ENCODE measurements at places on chromosomes 16 and 17. TPM values are rescaled to one million over a fixed set of nuclear protein-coding genes. Genes with fewer than 3 reads are reported as not detected.

DNA sequence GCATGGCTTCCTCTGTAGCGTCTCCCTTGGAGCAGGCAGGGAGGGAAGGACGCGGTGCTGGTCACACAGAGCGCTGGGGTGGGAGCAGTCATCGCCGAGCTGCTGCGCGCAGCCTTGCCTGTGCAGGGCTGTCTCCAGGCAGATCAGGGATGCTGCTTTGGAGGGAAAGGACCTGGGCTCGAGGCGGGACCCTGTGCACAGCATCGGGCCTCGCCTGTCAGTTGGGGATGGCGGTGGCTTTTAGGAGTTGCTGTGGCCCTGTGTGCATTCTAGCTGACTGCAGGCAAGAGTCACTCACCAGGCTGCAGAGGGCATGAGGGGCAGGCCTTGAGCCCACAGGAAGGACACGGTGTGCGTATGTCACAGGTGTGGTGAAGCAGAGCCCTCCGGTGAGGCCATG lies 10.1 kb downstream of the ACSF3 start:
- no peak for DNase-seq

DNA sequence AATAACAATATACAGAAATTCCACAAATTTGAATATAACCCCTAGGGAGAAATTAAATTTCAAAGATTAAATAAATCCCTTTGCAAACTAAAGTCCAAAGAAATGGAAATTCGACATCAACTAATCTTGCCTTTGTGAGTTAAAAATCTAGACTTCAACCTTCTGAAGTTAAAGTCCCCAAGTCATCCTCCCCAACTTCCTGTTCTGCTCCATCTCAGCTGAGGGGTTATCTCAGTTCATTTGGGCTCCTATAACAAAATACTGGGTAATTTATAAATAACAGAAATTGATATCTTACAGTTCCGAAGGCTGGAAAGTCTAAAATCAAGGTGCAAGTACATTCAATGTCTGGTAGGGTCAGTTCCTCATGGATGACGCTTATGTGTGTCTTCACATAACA lies 22.8 kb upstream of the KDM6B start:
- DNase-seq = no peak

- peak; percentile 86 for DNase-seq
These were observed 1.1 kb downstream of the MT2A start for GRCh38 chr16:56609463-56609921.

DNA sequence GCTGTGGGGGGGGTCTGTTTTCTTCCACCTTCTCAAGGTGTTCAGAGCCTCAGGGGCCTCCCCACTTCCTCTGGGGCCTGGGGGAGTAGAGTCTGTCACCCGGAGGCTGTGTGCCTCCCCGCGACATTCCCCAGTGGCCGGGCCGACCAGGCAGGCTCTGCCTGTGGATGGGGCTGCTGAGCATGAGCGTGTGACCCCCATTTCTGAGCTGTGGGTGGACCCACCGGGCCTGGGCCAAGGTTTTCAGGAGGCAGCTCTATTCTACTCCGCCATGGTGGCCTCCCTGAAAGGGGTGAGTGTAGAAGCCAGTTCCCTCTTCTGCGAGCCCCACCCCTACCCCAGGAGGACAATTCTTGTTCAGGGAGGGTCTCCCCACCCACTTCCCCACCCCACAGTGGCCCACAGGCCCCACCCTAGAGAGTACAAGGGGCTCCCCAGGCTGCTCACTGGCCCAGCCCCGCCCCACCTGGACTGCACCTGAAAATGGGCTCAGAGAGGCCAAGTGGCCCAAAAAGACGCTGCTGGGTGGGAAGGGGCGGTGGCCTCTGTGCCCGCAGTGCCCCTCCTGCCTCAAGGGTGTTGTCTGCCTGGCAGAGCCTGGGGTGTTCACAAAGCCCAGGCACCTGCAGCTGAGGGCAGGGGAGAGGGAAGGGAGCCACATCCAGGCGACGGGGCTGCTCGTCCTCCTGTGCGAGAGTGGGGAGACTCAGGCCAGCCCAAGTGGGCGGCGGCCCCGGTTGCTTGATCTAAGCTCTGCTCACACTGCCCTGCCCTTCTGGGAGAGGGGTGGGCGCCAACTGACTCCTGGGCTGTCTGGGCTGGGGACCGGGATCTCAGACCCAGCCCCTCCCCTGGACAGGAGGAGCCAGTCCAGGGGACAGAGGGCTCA lies 1.3 kb downstream of the MSLN start:
- no peak for DNase-seq

GRCh38 chr16:57324749-57325148 lies 33.8 kb upstream of the CCL22 start:
- DNase-seq = no peak

The MARVELD3 gene
- total RNA-seq = 0.36 TPM

GRCh38 chr17:28807925-28808634 lies 34.5 kb downstream of the FAM222B start:
- DNase-seq = no peak

DNA sequence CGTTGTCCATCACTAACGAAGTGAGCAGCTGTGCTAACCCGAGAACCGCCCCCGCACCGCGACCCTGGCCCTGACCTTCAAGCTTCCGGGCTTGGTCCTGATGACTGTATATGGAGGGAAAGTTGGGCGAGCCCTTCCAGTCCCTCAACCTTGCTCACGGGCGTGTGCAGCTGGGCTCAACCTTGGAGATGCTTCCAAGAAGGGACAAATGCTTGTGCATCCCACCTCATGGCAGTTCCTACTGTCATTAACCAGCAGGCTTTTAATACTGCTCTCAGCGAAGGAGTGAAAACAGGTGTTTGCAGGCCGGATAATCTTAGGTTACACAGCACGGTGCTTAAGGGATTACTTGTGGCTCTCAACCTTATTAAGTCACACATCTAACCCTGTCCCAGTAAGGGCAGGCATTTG lies 33.5 kb downstream of the SRL start:
- DNase-seq = no peak

GRCh38 chr17:49915260-49915659 lies 53.7 kb upstream of the DLX4 start:
- no peak for DNase-seq

The CDK5RAP3 gene
- total RNA-seq = 187 TPM

The TEKT3 gene
- 3.5 TPM for total RNA-seq

DNA sequence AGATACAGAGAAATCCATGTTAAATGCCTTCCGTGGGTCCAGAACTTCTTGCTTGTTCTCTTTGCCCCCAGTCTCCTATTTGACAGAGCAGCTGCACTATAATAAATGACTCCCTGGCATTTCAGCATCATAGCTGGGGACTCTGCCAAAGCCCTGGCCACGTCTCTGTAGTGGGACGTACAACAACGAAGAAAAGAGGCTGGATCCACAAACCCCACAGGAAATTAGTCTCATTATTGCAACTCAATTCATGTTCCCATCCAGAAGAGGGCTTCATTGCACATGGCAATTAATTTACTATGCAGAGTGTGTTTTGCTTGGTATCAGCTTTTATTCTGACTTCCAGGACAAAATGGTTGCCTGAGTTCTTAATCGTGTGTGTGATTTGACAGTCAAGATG lies 121.3 kb downstream of the CDH13 start:
- no peak for DNase-seq

- DNase-seq = no peak
These were observed 2.5 kb downstream of the ARHGAP27 start for GRCh38 chr17:45430006-45430737.

The STXBP4 gene
- total RNA-seq = 22.2 TPM

The CSF3 gene
- 2.3 TPM for total RNA-seq

DNA sequence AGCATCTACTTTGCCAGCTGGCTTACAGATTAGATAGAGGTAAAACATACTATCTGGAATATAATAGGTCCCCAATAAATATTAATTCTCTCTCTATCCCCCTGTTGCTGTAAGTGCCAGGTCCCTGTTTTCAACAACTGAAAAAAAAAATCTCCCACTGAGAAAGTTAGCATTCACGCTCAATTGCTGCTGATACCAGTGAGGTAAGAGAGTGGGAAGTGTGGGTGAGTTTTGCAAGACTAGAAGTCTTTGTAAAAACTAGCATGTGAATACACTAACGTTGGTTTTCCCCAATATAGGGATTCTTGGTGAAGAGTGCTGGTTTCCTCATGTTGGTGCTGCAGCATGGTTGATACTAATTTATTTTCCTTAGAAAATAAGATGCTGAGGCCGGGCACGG lies 11.7 kb upstream of the TAOK1 start:
- no peak for DNase-seq

GRCh38 chr16:69037373-69038160 lies 67.9 kb upstream of the HAS3 start:
- DNase-seq = no peak

The RASL10B gene
- 5.4 TPM for total RNA-seq

- peak; percentile 49 for DNase-seq
These were observed 9.9 kb downstream of the TAOK2 start for GRCh38 chr16:29983420-29984136.

DNA sequence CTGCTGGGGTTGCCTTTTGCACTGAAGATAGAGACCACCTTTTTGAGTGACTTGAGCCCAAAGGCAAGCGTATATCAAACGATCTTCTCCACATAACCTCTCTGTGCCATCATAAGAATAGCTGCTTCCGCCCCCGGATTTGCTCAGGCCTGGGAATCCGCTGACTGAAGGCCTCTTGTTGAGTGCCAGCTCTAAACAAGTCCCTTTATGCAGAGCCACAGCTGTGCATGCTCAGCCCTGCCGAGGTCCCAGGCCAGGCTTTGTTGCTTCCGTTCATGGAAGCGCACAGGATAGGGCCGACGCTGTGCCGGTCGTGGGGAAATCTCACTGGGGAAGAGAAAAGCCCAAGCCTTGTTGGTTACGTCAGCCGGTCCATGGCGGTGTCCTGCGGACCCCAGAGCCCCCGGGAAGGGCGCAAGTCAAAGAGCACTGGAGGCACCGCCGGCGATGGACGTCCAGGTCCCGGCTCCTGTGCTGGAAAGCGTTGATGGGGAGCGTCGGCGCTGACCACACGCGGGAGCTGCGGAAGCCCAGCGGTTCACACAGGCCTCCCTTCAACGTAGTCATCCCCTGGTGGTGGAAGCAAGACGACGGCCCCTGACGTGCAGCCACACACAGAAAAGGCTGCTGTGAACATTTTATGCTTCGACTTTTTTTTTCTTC lies 23.5 kb upstream of the RPL13 start:
- no peak for DNase-seq

- no peak for DNase-seq
These were observed 19.0 kb upstream of the ZNF652 start for GRCh38 chr17:49381033-49381432.

GRCh38 chr17:34760931-34761495 lies 181.6 kb downstream of the TMEM132E start:
- DNase-seq = no peak

GRCh38 chr17:30251931-30252330 lies 16.4 kb upstream of the SLC6A4 start:
- DNase-seq = no peak

The TBC1D3H gene
- total RNA-seq = not detected

The USP6 gene
- total RNA-seq = 0.31 TPM

GRCh38 chr16:64084706-64085105 lies 1037.2 kb downstream of the CDH11 start:
- no peak for DNase-seq

DNA sequence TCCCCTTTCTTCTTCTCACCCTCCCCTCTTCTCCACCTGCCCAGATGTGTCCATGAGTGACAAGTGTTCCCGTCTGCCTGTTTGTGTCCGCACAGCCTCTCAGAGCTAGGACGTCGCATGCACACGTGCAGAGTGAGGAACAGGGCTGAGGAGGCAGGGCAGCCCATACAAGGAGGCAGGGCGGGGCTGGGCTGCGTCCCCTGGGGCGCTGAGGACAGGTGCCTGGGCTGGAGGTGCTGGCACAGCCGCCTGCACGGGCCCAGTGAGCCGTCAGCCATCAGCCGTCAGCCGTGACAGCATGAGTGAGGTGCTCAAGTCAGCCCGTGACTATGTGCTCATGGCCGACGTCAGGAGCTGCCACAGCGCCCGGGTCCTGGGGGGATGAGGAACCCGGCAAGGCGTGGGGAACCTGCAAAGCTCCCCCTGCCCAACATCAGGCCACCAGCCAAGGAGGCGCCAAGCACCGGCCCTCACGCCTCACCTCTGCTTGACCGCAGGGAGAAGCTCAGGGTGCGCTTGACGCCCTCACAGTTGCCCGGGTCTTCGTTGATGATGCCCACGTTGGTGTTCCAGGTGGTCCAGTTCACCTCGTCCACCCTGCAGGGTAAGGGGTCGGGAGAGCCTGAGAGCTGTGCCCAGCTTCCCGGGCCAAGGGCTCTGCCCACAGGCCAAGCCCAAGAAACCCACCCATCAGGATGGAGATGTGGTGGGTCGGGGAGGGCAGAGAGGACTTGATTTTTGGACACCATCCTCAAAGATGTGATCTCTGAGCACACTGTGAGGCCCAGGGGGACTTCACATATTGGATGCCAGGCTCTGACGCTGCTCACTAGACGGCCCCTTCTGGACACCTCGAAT lies 13.7 kb upstream of the TRPV3 start:
- DNase-seq = no peak

- DNase-seq = no peak
These were observed 2.6 kb downstream of the RIPOR1 start for GRCh38 chr16:67531247-67531646.

The PPP1R1B gene
- total RNA-seq = 3.3 TPM

The PYDC1 gene
- not detected for total RNA-seq

GRCh38 chr16:27154705-27155521 lies 48.4 kb upstream of the KDM8 start:
- peak; percentile 83 for DNase-seq

DNA sequence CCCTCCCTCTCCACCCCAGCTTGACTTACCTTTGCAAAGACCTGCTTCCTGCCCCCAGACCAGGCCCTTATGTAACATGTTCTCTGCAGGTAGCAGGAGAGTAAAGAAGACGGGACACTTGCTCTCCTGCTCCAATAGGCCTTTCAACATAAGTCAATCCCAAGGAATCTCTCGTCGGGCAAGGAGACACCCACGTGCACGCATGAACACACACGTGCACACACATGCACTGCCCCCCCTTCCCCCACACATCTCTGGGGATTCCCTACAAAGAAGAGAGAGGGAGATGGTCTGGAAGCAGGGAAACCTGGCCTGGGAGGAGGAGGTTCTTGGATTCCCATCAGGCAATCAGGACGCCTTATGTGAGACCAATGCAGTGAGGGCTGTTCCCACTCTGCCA lies 41.4 kb downstream of the ABCC12 start:
- DNase-seq = no peak

- DNase-seq = no peak
These were observed 58.8 kb downstream of the NFATC3 start for GRCh38 chr16:68144008-68144407.

DNA sequence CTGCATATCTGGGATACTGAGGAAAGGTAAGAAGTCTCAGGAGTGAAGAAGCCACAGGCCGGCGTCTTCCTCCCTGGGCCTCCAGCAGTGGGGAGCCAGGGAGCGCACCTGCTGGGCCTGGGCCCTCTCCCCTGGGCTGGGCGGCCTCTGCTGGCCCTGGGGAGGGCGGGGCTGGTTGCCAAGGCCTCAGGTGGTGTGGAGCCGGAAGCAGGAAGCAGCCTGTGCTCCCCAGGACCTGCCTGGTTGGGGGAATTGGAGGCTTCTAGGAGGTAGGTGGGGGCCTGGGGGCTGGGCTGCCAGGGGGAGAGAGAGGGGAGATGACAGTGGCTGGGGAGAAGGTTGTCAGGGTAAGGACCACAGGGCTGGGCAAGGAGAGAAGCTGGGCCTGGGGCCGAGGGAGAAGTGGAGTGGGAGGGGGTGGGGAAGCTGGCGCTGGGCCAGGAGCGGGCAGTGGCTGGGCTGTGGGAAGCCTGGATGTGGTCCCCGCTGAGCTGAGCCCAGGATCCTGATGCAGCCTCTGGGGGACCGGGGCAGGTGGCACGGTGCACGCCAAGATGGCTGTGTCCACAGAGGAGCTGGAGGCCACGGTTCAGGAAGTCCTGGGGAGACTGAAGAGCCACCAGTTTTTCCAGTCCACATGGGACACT lies at the start of gene SMIM22:
SMIM22 (plus strand) TSS at position 189 of the 647 bp plus-strand sequence; CDS start at position 555, 366 bp downstream.
- DNase-seq = no peak

All from sciatic nerve (tissue), 2 donors.